Fibroblast of villous mesenchyme (primary cell): ENCODE measurements at places on chromosomes 6 and 20.
A peak's percentile ranks its signal among the peaks of the same experiment; 100 is the strongest.

DNA sequence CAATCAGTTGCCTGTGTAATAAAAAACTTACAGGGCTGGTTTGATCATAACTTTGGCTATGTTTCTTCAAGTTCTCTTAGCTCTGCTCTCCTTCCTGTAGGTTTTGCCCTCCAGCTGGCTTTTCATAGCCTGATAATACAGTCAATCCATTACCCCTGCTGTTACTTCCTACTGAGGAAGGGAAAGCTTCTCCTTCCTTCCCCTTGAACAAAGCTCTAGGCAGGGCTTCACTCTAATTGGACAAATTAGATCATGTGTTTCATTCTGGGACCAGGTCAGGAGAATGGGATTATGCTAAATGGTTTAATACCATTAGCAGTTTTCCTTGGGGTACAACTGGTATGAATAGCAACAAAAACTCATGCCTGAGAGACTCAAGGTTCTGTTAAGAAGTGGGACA lies 106.8 kb upstream of the MCHR2 start:
- DNase-seq: no peak

DNA sequence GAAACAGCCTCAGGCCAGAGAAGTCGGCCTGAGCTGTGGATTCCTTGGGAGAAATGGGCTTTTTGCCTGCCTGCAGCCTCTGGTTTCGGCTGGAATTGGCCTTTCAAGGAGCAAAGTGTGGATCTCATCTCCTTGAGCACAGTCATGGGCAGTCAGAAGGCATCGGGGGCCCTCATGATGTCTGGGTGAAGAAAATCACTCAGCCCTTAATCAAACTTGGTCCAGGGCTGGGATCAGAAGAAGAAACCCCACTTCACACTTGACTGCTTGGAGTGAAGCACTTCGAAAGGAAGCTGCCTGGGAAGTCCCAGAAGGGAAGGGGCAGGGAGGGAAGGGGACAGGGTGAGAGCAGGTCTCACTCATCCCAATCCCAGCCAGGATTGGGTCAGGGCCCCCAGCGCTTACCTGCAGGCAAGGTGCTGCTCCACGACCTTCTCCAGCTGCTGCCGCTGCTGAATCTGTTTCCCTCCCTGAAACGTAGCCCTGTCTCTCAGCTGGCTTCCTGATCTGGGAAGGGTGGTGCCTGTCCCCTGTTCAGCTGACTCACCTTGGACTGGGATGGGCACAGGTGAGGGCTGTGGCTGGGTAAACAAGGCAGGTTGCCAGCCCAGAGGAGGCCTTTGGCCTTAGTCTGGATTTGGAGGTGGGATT lies at the start of gene SDCBP2:
TSS of gene SDCBP2 (minus strand) at position 460 of the 651 bp plus-strand sequence. CDS start 8,723 bp downstream, outside the sequence.
- DNase-seq: no peak

DNA sequence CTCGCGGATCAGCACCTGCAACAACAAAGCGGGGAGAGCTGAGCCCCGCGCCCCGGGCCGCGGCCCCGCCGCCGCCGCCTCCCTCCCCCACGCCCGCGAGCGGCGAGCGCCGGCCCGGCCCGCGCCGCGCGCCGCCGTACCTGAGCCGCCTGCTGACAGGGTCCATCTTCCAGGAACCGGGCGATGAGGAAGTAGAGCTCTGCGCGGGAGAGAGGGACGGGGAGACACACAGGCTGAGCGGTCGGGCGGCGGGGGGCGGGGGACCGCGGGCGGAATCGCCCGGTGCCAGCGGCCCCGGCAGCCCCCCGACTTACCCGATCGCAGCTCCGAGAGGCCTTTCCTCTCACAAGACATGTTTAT lies 359 bp downstream of the PHIP start:
- no peak for DNase-seq

DNA sequence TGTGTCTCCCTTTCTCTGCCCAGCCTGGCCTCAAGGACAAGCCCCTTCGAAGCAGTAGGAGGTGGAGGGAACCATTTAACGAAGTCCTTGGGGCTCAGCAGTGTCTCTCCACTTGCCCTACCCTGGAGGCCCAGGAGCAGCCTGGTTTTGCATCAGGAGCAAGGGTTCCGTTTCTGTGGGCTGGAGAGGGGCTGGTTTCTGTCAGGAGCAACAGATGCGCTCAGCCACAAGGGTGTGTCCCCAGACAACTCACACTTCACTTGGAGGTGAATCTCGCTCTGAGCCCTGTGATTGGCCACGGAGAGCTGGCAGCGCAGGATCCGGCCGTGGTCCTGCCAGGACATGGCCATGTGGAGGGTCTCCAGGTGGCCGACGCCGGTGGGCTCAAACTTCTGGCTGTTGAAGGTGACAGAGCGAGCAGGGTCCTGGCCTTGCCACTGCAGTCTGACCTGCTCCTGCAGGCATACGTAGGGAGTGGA lies 6.9 kb downstream of the SIGLEC1 start:
- DNase-seq: no peak

- DNase-seq: no peak
Observed at GRCh38 chr20:31718952-31719643, 3.6 kb downstream of the BCL2L1 start.

GRCh38 chr20:8901237-8902025 lies 167.5 kb upstream of the PLCB4 start:
- DNase-seq: peak; percentile 7

- no peak for DNase-seq
Observed at GRCh38 chr6:53932516-53932915, 137.7 kb downstream of the LRRC1 start.

DNA sequence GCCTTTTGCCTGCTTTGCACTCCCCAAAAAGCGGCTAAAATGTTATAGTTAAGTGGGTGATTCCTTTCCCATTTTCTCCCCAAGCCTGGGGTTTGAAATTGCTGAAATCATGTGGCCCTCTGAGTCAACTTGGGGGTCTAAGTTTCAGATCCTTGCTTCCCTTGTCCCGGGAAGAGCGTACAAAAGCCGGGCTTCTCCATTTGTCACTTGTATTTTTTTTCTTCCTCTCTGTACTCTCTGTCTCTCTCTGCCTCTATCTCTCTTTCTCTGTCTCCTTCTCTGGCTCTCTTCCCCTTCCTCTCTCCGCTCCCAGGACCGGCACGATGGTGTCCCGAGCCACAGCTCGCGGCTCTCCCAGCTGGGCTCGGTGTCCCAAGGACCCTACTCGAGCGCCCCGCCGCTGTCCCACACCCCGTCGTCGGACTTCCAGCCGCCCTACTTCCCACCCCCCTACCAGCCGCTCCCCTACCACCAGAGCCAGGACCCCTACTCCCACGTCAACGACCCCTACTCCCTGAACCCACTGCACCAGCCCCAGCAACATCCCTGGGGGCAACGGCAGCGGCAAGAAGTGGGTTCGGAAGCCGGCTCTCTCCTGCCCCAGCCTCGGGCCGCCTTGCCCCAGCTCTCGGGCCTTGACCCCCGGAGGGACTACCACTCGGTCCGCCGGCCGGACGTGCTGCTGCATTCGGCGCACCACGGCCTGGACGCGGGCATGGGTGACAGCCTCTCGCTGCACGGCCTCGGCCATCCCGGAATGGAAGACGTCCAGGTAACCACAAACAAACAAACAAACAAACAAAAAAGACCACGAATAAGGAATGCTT lies 4.6 kb downstream of the TFAP2B start:
- no peak for DNase-seq

GRCh38 chr6:137230547-137230946 lies 11.4 kb upstream of the IFNGR1 start:
- no peak for DNase-seq

GRCh38 chr6:157558049-157558448 lies 177.1 kb downstream of the ZDHHC14 start:
- no peak for DNase-seq
